HCT116 (cell line): ENCODE measurements at places on chromosomes 12 and 14.

DNA sequence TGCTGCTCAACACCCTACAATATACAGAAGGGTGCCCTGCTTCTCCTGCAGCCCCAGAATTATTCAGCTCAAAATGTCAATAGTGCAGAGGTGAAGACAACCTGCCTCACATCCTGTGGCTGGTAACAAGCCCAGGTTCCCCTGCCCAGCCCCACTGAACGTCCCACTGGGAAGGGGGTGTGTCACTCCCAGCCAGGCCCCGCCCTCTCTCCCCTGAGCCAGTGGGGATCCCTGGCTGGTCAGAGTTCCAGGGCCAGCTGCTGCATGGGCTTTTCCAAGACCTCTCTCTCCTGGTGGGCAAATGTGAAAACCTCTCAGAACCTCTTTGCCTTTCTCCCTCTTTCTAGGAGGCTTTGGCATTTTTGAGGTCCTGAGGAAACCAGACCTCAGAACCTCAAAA lies 13.7 kb upstream of the LHX5 start:
- DNase-seq, result no peak

DNA sequence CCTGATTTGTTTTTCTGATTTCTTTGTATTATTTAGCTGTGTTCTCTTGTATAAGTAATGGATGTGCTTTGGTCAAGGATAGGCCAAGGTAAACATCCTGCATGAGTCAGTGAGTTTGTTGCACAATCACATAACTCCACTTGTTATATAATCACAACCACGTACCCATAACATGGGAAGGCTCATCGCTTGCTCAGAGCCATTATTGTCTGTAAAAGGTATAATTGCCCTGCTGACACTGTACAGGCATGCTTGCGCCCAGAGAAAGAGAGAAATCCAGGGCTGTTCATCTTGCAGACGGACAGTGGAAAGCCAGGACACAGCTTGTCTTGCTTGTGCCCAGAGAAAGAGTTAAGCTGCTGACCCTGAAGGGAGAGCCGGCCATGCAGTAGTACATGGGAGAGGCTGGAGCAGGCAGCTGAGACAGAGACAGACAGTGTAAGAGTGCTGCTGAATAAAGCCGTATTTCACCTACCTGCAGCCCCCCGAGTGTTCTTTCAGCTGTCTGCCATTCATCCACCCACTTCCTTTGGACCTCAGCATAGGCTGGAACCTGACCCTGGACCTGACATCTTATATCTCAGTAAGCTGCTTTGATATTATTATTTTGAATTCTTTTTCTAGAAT lies 174.7 kb upstream of the DAAM1 start:
- DNase-seq, result no peak

- DNase-seq, result no peak
Measured at GRCh38 chr12:68638171-68638570, 27.5 kb downstream of the RAP1B start.

DNA sequence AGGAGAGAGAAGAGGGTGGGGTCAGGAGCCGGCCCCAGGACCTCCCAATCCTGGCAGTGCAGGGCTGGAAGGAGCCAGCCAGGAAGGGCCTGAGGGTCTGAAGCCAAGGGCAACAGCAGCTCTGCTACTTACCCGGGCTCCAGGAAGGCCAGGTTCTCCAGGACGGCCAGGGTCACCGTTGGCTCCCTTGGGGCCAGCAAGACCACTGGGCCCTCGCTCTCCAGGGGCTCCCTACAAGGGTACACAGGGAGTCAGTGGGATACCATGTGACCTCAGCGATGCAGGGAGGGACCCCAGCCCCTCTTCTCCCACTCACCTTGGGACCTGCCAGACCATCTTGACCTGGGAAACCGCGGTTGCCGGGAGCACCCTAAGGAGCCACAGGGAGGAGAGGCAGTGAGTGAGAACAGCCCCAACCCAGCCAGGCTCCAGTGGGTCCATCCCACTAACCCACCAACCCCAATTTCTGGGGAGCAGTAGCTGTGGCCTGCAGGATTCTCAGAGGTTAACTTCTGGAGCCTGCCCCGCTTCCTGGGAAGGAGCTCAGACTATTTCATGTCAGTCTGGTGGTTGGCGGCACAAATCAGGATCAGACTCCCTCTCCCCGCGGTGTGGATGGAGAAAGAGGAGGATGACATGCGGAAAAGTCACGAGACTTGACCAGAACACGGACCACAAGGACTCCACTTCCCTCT lies 18.5 kb downstream of the COL2A1 start:
- no peak for DNase-seq

DNA sequence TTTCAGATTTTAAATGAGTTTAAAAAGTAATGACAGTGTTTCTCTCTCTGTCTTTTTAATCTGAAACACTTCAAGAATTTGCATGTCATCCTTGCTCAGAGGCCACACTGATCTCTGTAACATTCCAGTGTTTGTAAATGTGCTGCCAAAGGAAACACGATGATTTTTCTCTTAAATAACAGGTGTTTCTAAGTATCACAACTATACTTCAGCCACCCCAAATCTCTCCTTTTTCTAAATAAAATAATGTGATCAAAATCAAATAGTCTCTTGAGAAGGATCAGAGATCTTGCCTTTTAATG lies 3.3 kb upstream of the GALC start:
- DNase-seq, result no peak
